ENCODE measurements at places on chromosomes 2 and 18. TPM values are rescaled to one million over a fixed set of nuclear protein-coding genes. Genes with fewer than 3 reads are reported as not detected.
A peak's percentile ranks its signal among the peaks of the same experiment; 100 is the strongest.

The ZSCAN30 gene
- 13.2 TPM for total RNA-seq

The CELF4 gene
- 0.52 TPM for total RNA-seq

The LIMS4 gene
- total RNA-seq, result 2.8 TPM

The KRTCAP3 gene
- not detected for total RNA-seq

The CACNB4 gene
- total RNA-seq, result 0.32 TPM

The ANKRD62 gene
- total RNA-seq, result not detected

DNA sequence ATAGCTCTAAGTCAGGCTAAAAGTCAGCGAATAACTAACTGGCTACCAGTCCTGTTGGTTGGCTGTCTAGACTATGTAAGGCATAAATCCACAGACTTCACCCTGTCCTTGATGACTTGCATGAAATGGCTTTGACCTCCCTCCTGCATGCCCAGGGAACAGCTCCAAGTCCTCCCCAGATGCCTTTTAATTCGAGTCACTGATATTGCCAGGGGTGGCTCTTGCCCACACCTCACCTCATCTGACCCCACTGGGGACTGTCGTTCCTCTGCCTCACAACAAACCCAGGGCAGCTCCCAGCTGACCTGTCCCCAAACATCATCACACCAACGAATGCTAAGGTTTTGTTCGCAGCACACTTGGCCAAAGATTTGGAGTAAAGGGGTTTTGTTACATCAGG lies 396.0 kb upstream of the ID2 start:
- DNase-seq, result no peak

DNA sequence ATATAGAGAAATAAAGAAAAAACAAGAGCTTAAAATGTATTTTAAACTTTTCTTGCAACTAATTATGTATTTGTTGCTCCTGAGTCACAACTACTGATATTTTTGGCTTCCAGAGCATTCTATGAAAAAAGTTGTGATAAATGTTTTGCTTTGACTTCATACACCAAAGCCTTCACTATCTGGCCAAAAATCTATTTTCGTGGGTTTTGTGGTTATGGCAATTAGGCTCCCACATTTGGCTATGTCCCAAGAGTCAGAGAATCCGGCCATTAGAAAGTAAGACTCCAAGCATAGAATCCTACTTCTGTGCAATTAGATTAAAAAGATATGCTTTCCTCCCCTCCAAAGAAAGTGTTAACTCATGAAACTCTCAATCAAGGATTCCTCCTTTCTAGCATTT lies 1456.1 kb upstream of the ACVR2A start:
- no peak for DNase-seq

DNA sequence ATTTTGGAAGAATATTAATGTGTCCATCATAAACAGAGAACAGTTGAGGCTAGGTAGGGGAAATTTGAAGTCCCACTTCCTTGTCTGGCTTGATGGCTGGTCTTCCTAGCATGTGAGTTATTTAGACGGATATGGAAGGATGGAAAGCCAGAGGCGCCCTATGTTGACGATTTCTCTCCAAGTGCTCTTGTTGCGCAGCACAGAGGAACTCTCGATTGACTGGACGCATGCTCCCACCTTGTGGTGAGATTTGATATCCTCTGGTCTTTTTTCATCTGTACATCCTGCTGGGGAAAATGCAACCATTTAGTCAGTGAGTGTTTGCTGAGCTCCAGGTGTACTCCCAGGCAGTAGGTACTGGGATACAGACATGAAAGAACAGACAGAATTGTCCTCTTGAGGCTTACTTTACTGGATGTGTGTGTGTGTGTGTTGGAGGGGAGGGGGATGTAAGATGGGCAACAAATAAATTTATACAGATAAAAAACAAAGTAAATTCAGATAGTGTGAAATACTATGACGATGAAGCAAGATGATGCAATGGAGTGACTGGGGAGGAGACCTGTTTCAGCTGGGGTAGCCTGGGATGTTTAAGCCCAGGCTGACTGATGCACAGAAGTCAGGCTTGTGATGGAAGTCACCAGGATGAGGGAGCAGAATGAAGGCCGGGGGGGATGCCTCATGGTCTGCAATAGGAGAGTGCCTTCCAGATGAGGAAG lies 137.2 kb downstream of the TRIM43 start:
- peak; percentile 37 for DNase-seq

GRCh38 chr2:159183346-159183745 lies 103.2 kb downstream of the WDSUB1 start:
- DNase-seq, result no peak

DNA sequence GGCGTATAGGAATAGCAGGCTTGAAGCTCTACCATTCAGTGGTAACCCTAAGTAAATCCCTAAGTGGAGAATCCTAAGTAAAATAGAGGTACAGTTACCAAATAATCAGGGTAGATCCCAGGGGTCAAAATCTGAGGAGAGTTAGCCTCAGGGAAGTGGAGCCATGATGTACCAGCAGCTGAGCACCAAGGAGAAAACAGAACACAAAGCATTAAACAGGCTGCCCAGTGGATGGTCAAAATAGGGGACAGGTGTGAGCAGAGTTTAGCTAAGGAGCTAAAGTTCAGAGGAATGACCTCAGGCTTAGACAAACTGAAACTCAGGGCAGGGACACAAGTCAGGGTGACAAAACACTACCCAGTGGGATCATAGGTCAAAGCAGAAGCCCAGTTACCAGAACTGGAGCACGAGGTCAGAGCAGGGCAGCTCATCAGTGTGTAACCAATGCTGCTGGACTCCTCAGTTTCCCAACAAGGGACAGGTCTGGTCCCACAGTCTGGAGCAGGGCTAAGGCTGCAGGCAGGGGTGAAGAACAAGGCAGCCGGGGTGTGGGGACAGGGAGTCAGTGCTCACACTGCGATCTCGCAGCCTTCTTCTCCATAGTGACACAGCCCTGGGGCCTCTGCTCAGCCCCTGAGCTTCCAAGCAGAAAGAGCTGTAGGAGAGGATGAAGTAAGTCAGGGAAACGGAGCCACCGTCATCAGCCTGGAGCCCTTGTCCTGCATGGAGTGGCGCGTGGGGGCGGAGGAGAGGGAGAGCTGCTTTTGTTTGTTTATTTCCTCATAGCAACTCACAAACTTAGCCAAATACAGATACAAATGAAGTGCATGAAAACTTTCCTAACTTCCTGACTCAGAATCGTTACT lies 264.0 kb downstream of the MREG start:
- peak; percentile 76 for DNase-seq
